ENCODE measurements at places on chromosomes 5 and 9. TPM values are rescaled to one million over a fixed set of nuclear protein-coding genes. Genes with fewer than 3 reads are reported as not detected.

Gene HACD4
- 6.2 TPM for total RNA-seq

Gene TBC1D2
- 2.5 TPM for total RNA-seq

Gene DNAI1
- 0.38 TPM for total RNA-seq

Gene ZNF79
- total RNA-seq: 8.8 TPM

Gene ACSL6
- total RNA-seq: 1.7 TPM

Gene WDR41
- 33.5 TPM for total RNA-seq

Gene CNTNAP3
- 2.8 TPM for total RNA-seq

Gene MTMR12
- total RNA-seq: 12.9 TPM

Gene CDC25C
- 12.9 TPM for total RNA-seq

Gene BSPRY
- 2.3 TPM for total RNA-seq

Gene ADGRV1
- 2.2 TPM for total RNA-seq

Gene SPINK1
- total RNA-seq: 1.5 TPM

Gene NME5
- 1.2 TPM for total RNA-seq

Gene TEK
- 2.4 TPM for total RNA-seq

Gene CCL19
- total RNA-seq: 905 TPM

All from thymus (tissue), 14 donors.